ENCODE measurements at places on chromosomes 6 and 20.

DNA sequence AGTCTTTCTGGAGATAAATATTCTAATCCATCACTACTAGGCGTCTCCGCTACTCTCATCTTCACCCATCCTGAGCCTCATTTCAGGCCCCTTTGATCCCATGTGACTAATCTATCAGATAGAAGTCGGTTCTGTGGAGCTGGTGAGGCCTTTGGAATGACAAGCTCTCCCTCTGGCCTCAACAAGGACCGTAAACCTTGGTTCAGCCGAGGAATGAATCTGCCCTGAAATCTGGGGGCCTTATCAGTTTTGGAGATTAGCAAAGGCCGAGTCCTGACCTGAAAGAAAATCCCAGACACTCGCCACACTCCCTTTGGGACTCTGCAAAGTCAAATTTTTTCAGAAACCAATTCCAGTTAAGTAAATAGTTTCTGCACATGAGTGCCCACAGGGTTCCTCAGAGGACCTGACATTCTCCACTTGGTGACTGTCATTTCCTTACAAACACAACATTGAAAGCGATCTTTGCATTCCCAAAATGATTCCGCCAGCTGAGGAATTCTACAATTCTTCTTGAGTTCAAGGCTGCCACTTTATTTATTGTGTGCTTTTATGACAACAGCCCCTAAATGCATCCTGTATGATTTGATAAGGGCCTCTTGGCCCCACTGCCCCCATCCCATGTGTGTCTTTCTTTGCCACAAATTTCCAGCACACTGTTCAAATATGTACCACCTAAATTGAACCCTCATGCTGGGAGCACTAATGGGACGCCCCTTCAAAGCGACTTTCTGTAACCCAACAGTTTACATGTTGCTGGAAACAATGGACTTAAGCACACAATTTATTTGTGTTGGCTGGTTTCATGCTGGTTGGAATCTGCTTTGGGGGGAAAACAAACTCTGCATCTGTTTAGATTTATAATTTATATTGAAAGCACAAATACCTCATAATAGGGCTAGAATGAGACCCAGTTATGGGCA, 10.0 kb upstream of the RIPOR3 start:
- no peak for DNase-seq

GRCh38 chr20:48824830-48825565, 2.8 kb downstream of the PREX1 start:
- DNase-seq = no peak

DNA sequence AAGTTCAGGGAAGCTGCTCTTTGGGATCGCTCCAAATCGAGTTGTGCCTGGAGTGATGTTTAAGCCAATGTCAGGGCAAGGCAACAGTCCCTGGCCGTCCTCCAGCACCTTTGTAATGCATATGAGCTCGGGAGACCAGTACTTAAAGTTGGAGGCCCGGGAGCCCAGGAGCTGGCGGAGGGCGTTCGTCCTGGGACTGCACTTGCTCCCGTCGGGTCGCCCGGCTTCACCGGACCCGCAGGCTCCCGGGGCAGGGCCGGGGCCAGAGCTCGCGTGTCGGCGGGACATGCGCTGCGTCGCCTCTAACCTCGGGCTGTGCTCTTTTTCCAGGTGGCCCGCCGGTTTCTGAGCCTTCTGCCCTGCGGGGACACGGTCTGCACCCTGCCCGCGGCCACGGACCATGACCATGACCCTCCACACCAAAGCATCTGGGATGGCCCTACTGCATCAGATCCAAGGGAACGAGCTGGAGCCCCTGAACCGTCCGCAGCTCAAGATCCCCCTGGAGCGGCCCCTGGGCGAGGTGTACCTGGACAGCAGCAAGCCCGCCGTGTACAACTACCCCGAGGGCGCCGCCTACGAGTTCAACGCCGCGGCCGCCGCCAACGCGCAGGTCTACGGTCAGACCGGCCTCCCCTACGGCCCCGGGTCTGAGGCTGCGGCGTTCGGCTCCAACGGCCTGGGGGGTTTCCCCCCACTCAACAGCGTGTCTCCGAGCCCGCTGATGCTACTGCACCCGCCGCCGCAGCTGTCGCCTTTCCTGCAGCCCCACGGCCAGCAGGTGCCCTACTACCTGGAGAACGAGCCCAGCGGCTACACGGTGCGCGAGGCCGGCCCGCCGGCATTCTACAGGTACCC, at the start of gene ESR1:
ESR1 (plus strand) TSS at position 170 of the 858 bp plus-strand sequence; CDS start at position 401, 231 bp downstream.
- DNase-seq = no peak

- no peak for DNase-seq
Observed at GRCh38 chr20:10832141-10832540, 158.3 kb upstream of the JAG1 start.

- no peak for DNase-seq
Observed at GRCh38 chr6:34455831-34456230, 10.0 kb upstream of the PACSIN1 start.

DNA sequence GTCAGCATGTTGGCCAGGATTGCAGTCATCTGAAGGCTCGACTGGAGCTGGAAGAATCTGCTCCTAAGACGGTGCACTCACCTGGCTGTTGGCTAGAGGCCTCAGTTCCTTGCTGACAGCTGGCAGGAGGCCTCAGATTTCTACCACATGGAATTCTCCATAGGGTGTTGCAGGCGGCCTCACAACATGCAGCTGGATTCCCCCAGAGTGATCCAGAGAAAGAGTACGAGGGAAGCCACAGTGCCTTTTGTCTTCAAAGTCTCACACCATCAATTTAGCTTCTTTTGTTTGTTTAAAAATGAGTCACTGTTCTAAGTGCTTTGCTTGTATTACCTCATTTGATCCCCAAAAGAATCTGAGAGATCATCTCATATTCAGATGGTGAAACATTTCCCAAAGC, 65.5 kb upstream of the FYN start:
- peak; percentile 47 for DNase-seq

- DNase-seq = no peak
Observed at GRCh38 chr20:14116037-14116436, 120.7 kb downstream of the MACROD2 start.

- peak; percentile 65 for DNase-seq
Observed at GRCh38 chr6:31462964-31463870, 34.7 kb upstream of the MICB start.

- DNase-seq = no peak
Observed at GRCh38 chr6:4522453-4522852, 253.8 kb upstream of the CDYL start.

DNA sequence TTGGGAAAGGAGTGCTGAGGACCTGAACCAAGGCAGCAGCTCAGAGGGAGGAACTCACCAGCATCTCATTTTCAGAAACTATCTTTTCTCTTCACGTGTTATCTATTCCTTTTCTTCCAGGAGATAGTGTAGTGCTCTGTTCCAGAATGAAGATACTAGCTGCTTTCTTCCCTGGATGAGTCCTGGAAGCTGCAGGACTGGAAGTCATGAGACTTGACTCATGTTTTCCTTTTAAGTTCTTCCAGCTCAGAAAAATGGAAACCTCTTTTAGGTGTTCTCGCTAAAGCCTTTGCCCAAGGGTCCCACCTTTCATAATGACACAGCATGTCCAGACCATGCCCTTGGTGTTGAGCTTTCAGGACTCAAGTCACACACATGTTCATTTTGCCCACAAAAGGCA, 106.7 kb downstream of the UNC5CL start:
- no peak for DNase-seq

DNA sequence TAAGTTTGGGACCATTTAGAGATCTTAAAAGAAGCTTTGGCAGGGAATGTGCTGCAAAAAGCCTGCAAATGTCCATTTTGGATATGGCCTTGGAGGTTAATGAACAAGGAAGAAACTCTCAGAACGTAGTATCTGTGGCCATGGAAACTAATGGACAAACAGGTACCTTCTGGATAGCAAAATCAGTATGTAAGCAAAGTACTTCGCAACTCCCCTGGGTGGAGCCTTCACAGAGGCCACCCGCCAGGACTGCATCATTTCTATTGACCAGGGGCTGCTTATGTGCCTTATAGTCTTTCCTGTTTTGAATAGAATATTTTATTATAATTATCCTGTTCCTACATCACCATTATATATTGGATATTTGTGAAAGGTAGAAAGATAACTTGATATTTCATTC, 510.8 kb upstream of the SYNCRIP start:
- no peak for DNase-seq

- DNase-seq = no peak
Observed at GRCh38 chr6:16837217-16837972, 76.1 kb upstream of the ATXN1 start.

DNA sequence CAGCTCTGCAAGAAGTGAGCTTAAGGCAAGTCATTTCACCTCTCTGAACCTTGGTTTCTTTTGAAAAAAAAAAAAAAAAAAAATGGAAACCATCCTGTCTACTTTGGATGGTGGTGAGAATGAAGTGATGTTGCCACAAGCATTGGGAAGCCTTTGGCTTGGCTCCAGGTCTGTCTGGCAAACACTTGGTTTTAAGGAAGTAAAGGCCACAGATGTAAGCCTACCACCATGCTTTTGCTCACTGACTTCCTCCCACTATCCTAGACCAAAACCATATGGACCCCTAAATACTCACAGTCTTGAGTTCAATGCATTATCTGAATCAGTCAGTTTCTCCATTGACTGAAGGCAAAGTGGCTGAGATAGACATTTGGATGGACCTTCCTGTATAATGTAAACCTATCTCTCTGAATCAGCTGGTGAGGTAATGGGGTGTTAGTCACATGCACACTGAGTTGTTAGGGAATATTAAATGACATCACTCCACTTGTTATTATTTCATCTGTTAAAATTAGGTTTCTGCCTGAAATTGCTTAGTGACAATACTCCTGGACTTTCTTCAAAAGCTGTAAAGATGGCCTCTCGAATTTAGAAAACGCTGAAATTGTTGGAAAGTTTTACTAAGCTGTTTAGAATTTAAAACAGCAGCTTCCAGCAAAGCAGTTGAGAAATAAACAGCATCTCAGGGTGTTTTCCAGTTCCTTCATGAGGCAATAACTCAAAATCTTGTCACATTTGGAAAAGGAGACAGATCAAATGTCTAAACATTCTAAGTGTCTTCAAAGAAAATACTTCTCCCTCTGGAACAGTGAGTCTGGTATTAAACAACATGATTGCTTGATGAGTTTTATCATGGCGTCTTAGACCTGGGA, 833.5 kb downstream of the DHX35 start:
- peak; percentile 11 for DNase-seq

- DNase-seq = no peak
Observed at GRCh38 chr6:11682561-11682975, 96.0 kb downstream of the ADTRP start.

DNA sequence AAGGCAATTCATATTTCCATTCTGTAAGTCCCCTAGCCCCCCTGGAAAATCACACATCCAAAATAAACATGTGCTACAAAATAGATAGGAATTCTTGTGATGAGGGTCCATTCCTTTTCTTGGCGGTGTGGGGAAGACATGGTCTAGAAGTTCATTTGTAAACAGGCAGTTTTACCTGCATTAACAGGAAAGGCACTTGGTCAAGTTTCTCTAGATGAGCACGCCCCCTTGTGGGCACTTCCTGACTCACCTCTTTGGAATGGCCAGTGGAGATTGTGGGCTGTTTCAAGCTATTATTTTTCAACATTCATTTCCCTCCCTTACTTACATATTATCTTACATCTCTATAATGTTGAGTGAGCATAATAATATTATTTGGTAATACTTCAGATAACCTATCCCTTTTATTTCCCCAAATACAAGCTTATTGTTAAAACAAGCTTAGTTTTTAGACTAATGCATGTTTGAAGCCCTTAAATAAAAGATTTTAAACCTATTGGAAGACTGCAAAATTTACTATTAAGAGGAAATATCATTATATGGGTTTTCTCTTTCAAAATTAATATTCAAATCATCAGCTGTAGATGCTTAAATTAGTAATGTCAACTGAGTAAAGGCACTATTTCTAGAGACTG, 92.1 kb downstream of the TASP1 start:
- peak; percentile 81 for DNase-seq

DNA sequence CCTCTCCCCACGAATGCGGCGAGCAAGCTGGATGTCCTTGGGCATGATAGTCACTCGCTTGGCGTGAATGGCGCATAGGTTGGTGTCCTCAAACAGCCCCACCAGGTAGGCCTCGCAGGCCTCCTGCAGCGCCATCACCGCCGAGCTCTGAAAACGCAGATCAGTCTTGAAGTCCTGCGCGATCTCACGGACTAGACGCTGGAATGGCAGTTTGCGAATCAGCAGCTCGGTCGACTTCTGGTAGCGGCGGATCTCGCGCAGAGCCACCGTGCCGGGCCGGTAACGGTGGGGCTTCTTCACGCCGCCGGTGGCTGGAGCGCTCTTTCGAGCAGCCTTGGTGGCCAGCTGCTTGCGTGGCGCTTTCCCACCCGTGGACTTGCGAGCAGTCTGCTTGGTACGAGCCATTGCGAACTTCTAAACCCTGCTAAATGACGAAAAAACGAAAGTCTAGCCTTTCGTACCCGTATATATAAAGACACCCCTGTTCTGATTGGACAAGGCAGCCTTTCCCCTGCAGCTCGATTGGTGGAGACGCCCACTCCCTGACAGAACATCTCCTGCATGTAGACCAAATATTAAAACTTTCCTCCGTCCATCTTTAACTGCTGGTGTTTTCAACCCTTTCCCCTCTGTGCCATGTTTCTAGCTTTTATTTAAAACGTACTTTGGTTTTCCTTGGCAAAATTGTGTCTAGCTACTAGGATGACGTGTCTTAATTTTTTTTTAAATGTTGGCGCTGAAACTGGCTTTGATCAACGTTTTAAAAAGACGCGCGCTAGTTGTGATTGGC, 109.8 kb downstream of the HFE start:
- peak; percentile 93 for DNase-seq

GRCh38 chr6:151254451-151255081, 14.8 kb downstream of the AKAP12 start:
- DNase-seq = peak; percentile 40

GRCh38 chr6:118697554-118697953, 46.2 kb upstream of the CEP85L start:
- DNase-seq = no peak

GRCh38 chr6:93394471-93394870, 24.9 kb downstream of the EPHA7 start:
- DNase-seq = no peak

- peak; percentile 5 for DNase-seq
Observed at GRCh38 chr6:147297663-147298316, 93.6 kb downstream of the STXBP5 start.

GRCh38 chr20:62825333-62825985, 8.6 kb downstream of the COL9A3 start:
- DNase-seq = no peak

DNA sequence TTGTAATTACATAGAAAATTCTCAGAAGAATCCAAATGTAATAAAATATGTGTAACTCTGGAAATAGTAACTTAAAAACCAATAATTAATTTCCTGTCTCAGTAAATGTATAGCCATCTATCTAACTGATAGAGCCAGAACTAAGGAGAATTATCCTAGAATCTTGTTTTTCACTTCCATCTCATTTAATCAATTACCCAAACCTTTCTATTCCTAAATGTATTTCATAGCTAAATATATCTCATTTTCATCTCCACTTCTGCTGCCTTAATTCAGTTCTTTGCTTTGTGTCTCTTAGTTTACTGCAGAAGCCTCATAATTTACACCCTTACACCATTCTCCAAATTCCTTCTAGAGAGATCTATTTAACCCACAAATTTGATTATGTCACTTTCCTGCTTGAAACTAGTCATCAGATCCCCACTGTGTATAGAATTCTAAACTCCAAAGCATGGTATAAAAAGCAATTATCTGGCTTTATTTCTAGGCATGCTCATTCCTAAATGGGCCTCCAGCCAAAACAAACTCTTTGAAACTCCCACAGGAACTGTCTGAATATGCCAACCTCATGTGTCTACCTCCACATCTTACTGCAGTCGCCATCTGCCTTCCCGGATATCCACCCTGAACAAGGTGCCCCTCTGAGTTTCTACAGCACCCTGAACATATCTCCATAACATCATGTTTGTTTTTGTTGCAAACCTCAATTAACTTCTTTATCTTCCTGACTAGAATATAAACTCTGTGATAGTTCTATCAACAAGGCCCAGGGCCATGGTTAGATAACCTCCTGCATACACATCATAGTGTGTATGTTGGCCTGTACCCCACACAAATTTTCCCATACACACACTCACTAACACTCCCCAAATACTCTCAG, 70.5 kb upstream of the ADTRP start:
- peak; percentile 79 for DNase-seq
